ENCODE measurements at places on chromosomes 3 and 15.

DNA sequence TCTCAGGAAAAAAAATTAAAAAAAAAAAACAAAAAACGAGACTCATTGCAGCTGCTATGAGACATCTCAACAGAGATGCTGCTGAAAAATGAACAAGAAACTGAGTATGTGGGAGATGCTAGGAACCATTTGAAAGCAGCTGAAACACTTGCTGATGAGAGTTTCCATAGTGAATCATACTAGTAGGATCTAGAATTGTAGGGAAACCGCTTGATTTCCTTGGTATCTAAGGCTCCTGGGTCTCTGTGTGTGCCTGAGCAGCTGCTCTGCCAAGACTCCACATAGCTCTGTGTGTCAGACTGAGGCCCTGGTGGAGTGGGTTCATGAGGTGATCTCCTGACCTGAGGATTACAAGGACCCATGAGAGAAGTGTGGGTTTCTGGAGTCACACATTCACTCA lies 313.4 kb upstream of the NECTIN3 start:
- DNase-seq, result no peak

DNA sequence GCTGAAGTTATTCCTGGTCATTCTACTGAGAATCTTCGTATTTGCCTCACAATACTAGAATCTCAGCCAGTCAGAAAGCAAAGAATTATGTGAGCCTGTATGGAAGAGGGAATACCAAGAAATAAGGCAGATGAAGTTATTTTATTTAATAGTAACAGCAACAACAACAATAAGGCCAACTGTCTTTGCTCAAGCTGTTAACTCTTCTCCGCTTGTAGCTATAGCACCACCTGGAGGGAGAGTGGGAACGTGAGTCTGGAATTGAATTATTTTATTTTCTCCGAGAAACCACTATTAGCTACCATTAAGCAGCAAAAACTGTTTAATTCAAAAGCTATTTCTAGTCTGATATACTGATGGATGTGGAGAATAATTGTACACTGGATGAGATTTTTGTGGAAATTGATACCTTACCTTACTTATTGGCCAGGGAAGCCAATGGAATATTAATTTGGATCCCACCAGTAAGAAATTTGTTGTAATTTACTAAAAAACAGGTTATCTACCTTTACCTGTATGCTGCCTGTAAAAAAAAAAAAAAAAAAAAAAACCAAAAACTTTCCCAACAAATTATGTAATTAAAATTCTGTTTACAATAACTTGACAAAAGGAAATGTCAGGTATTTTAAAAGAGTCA lies 50.1 kb downstream of the CALML4 start:
- peak; percentile 2 for DNase-seq

GRCh38 chr3:126208182-126208581 lies 27.8 kb upstream of the ALDH1L1 start:
- DNase-seq, result no peak

- no peak for DNase-seq
Observed at GRCh38 chr3:59684766-59685165, 634.9 kb upstream of the CFAP20DC start.

GRCh38 chr15:81899730-81900129 lies 146.1 kb downstream of the MEX3B start:
- no peak for DNase-seq

DNA sequence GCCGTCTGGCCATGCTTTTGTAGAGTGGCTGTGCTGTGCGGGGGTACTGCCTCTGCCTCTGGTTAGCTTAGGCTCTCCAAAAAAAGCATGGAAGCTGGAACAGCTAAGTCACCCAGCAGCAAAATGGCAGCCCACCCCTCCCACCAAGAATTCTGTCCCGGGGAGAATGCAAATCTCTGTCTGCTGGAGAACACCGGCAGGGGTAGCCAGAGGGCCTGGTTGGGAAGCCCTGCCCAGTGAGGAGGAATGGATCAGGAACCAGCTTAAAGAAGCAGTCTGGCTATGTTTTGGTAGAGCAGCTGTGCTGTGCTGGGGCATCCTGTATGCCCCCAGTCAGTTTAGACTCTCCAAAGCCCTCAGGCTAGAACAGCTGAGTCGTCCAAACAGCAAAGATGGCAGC lies 56.2 kb upstream of the PTPRG start:
- no peak for DNase-seq

DNA sequence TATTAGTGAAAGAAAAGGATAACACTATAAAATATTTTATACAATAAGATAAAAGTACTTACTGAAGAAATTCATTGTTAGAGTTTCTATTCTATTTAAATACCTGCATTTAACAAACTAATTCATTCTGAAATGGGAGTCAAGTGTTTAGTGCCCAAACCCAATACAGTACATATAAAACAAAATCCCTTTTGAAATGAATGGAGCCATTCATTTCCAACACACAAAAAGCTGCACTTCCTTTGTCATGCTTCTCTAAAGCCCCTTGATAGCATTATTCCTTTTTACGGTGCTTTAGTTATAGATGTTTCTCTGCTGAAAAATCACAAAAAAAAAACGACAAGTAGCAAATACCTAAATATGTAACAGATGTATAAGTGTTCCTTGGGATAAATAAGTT lies 596.3 kb downstream of the ZIC1 start:
- DNase-seq, result no peak

DNA sequence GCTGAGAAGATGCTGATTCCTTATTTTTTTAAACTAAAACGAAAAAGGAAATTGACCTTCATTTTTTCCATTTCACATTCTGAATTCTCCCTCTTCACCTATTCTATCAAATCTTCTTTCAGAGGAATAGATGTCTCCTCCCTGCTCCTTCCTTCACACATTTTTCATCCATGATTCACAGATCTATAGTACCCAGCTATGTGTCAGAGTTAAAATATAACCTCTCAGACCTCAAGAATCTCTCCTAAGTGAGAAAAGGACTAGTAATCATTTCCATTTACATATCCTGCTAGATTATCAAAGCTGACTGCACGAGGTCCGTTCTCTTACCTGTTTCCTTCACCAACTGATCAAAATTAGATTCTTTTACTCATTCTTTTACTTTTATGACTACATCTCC lies 1297.6 kb upstream of the ALCAM start:
- no peak for DNase-seq

- no peak for DNase-seq
Observed at GRCh38 chr3:71676931-71677330, 48.3 kb downstream of the EIF4E3 start.

DNA sequence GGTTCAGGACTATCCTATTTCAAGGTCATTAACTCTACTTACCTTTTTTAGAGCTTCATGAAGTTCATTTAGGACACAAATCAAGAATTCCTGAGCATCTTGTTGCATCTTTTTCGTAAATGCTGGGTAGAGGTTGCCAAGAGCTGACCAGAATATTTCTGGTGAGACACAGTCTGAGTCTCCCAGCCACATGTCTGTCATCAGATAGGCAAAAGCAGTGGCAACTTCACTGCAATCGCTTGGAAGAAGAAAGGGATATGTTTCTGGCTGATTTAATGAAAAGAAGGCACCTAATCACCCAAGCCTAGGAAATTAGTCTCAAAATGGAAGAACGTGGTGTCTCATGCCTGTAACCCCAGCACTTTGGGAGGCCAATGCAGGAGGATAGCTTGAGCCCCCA lies 2.9 kb downstream of the USP50 start:
- no peak for DNase-seq

DNA sequence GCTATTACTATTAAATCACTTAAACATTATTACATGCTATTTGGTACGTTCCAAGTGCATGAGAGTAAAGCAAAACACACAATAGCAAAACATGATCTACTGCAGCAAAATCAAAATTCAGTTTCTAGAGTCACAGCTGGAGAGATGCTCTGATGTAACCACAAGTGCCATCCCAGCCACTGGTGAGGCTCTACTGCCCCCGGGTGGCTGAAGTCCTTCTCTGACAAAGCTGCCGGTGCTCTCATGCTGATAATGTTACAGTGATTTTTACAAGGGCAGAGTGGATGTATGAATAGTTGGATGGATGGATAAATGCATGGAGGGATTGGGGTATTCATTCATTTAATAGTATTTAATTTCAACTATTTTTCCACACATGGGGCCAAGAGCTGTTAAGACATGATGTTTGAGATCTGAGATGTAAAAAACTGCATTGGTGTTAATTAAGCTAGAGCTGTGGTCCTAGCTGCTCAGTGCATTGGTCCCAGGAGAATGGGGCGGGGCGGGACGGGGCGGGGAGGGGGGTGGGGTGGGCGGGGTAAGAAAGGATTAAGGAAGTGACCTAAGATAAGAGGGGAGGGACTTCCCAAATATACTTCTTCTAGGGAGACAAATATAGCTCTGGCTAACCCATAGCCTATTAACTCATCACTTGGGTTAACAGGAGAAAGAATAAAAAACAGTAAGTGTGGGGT lies 5.3 kb upstream of the SPESP1 start:
- peak; percentile 36 for DNase-seq

GRCh38 chr3:112640930-112641801 lies at the start of gene CCDC80:
TSS of gene CCDC80 (minus strand) at chr3:112641143. CDS start at chr3:112639905, 1,238 bp downstream.
- DNase-seq, result no peak

- no peak for DNase-seq
Observed at GRCh38 chr3:158659454-158660237, 12.8 kb downstream of the LXN start.

DNA sequence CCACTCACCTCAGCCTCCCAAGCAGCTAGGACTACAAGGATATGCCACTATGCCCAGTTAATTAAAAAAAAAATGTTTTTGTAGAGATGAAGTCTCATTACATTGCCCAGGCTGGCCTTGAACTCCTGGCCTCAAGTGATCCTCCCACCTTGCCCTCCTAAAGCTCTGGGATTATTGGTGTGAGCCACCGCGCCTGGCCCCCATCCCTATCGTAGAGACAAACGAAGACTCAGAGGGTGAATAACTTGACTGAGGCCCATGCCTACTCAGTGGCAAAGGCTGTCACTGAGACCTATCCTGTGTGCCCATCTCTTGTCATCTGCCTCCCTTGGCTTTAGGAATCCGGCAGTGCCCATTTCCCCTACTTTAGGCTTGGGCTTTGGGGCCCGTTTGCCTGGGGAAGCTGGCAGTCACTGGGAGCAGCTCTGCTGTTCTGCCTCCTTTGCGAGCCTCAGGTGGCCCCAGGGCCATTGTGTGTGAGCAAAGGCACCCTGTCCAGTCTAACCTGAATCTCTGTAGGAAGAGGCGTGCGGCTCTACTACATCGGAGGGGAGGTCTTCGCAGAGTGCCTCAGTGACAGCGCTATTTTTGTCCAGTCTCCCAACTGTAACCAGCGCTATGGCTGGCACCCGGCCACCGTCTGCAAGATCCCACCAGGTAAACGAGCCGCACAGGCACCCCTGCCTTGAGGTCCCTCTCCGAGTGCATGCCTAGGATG lies 70.1 kb downstream of the AAGAB start:
- no peak for DNase-seq

GRCh38 chr3:157501863-157502262 lies 1.4 kb downstream of the VEPH1 start:
- DNase-seq, result no peak

DNA sequence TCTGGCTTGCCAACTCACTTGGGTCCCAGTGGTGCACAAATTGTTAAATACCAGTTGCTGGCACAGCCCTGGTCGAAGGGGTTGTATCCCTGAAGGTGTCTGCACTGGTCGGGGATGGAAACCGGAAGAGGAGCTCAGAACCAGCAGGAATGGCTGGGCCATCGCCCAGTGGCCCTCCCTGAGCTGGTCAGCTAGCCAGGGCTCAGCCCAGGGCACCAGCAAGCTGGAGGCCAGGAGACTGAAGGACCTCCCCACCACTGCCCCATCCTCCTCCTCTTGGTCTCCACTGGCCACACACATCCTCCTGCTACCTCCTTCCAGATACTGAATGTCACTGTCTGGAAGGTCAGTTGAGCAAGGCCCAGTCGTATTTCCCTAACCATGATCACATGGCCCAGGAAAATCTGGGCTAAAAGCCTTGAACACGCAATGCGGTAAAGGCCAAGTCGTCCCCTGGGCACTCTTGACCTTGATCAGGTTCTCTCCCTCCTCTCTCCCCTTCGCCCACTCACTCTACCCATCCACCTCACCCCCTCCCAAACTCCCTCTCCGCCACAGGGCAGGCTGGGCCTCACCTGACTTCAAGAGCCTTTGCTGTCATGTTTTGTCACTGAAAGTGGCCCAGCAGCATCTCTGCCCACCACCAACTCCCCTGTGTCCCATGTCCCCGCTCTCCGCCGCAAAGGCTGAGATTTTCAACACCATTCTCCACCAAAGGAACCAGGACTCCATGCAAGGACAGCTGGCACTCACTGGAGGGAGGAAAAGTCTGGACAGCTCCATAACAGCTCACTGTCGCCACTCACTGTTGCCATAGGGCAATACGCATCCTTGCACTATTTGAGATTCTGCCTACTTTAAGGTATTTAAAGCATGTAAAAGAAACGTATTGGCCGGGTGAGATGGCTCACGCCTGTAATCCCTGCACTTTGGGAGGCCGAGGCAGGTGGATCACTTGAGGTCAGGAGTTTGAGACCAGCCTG lies 12.1 kb downstream of the ZDHHC19 start:
- no peak for DNase-seq

DNA sequence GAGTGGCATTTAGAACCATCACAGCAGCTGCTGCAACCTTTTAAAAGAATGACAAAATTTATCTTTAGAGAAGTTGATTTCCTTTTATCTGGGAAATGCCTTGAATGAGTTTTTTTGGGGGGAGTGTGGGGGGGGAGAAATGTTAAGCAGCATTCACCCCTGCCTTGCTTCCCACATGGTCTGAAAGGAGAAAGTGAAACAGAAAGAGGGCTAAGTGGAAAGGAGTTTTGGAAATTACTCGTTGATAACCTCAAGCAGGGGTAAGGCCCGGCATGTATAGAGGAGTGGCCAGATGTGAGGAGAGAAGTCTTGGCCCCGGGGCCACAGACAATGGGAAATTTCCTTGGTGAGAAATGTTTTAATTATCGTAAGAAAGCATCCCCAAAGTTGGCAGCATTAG lies 23.5 kb downstream of the B3GALNT1 start:
- no peak for DNase-seq

GRCh38 chr3:72652395-72652794 lies 195.8 kb downstream of the SHQ1 start:
- no peak for DNase-seq

DNA sequence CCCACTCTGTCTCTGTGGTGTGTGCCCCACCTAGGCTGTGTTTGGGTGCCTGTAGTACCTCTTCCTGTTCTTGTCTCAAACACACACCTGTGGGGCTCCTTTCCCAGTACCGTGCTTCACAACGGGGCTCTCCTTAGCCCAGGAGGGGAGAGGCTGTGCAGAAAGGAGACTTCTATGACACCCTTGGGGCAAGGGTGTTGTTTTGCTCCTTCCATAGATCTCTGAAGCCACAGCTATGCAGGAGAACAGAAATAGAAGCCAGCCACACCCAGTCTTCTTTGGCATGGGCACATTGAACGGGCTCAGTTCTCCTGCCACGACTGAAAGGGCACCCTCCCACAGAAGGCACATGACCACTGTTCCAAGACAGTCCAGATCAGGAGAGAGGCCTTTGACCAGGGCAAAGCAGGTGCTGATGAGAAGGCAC lies 74.3 kb downstream of the LIPC start:
- DNase-seq, result no peak

DNA sequence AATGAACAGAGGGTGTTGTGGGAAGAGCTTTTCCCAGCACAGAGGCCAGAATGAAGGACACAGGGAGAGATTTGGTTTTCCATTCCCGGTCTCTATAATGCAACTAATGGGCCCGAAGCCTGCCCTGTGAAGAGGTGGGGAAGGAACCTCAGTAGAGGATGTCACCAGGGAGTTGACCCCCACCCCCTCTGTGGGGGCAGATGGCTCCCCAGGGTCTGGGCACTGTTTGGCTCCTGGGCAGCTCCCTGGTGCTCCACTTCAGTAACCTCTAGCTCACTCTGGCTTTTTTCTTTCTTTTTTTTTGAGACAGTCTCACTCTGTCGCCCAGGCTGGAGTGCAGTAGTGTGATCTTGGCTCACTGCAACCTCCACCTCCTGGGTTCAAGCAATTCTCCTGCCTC lies 109.1 kb upstream of the DLG1 start:
- DNase-seq, result no peak

- no peak for DNase-seq
Observed at GRCh38 chr15:32838820-32839219, 121.0 kb downstream of the GREM1 start.
